Prostate gland (tissue), 2 donors: ENCODE measurements at places on chromosomes 3 and 15.

- no peak for DNase-seq
These were observed 49.2 kb downstream of the CACNA2D3 start for GRCh38 chr3:54171509-54171908.

DNA sequence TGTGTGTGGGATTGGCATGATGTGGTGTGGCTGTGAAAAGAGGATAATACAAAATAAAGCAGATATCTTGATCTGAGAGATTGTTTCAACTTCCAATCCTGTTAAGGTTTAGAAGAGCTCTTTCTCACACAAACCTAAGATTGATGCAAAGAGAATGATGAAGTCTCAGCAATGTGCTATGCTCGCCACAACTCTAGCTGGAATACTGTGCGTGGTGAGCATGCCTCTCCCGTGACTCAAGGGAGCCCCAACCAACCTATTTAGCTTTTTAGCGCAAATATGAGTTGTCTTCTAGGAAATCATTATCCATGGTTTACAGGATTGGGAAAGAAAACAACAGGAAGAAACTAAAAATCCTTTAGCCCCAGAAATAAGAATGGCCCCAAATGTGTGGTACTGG is 28.5 kb downstream of the BTLA start:
- DNase-seq: no peak

- DNase-seq: no peak
These were observed 76.2 kb downstream of the MB21D2 start for GRCh38 chr3:192841428-192841827.

DNA sequence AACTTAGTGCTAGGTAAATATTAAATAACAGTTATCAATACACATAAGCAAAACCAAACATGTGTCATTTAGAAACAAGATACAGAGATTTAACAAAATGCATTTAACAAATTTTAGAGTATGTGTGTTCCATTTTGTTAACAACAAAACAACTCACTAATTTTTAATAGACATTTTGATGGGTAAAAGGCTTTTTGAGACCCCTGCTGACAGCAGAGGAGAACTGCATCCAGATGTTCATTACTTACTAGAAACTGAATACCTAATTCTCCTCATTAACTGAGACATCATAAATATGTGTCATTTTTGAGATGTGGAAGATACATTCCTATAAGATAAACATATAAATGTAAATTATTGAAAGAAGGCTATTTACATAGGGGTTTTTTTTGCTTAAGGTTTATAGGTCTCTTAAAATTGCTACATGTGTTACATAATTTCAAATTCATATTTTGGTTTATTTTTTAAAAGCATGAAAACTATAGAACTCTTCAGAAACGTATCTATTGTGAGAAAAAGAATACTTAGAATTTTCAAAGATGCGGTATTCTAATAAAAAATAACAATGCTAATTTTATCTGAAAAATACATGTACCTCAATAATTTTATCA is 1009.8 kb downstream of the TUSC7 start:
- DNase-seq: no peak

GRCh38 chr3:197050511-197050910 is 20.9 kb upstream of the MELTF start:
- no peak for DNase-seq

DNA sequence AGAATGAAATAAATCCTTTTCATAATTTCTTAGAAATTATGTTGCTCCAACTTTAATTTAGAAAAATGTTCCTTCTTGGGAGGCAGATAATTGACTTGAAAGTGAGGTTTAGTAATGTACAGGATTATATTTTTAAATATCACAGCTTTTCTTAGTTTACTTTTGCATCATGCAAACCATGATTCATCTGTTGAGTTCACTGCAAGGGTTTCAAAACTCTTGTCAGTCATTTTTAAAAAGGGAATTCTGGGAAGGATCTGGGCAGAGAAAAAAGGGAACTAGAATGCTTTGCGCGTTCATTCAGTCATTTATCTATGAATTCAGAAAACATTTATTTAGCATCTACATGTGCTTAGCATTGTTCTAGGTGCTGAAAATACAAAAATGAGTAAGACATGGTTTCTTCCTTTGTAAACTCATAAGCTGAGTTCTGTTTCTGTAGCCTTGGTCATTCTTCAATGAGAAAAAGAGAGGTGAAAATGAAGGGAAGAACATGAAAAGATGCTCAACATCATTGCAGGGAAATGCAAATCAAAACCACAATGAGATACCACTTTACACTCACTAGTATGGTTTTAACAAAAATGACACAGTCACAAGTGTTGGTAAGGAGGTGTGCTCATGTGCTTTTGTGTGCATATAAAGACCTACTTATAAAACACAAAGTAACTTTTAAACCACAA is 209.1 kb downstream of the NR1D2 start:
- no peak for DNase-seq

- DNase-seq: no peak
These were observed 37.1 kb downstream of the ANAPC13 start for GRCh38 chr3:134448664-134449063.

DNA sequence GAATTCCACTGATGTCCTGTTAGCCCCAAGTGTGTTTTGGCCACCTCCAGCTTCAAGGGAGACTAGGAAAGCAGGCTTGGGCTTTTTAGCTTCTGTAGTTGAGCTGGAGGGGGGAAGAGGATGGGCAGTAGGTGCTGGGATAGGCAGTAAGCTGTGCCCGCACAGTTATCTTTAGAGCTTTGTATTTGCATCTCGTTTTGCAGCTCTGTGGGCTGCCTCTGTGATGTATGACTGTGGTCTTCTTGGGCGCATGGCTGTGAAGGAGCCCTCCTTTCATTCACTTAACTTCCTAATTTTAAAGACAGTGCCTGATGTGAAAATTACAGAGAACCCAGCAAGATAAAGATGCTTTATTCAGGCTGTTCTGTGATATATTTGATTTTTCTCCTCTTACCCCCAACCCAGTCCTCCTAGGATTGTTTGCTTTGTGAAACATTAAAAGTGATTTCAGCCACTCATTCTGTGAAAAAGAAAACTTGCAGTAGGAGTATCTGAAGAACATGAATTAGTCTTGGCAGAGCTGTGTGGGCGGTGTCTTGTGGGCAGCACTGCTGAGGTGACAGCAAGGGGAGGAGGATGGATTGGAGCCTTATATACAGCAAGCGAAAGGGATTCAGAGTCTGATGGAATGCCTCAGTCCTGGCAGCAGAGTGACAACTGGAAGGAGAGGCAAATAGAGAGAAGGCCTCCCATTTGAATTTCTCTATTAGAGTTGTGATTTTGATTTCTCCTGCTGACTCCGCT is 74.3 kb downstream of the LARS2 start:
- DNase-seq: no peak

- no peak for DNase-seq
These were observed 352.7 kb downstream of the TIGIT start for GRCh38 chr3:114646526-114646925.

DNA sequence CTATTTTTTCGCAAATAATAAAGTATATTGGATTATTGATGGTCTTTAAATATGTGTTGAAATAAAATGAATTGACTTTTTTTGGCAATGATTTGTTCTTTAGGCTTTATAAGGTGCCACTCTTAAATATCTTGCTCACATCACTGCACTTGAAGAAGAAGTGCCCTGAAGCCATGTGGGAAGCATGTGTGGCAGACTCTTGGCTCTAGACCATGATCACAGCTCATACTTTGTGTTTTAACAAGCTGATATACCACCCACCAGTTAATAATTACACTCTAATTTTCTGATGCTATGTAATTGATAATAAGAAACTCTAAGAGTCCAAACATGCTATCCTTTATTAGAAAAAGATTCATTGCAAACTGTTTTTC is 52.1 kb upstream of the TGFBR2 start:
- DNase-seq: no peak

- no peak for DNase-seq
These were observed 547.3 kb downstream of the MECOM start for GRCh38 chr3:169116056-169116693.

GRCh38 chr3:153840487-153840886 is 280.7 kb upstream of the ARHGEF26 start:
- no peak for DNase-seq

- no peak for DNase-seq
These were observed 21.9 kb downstream of the LTF start for GRCh38 chr3:46442576-46443530.

DNA sequence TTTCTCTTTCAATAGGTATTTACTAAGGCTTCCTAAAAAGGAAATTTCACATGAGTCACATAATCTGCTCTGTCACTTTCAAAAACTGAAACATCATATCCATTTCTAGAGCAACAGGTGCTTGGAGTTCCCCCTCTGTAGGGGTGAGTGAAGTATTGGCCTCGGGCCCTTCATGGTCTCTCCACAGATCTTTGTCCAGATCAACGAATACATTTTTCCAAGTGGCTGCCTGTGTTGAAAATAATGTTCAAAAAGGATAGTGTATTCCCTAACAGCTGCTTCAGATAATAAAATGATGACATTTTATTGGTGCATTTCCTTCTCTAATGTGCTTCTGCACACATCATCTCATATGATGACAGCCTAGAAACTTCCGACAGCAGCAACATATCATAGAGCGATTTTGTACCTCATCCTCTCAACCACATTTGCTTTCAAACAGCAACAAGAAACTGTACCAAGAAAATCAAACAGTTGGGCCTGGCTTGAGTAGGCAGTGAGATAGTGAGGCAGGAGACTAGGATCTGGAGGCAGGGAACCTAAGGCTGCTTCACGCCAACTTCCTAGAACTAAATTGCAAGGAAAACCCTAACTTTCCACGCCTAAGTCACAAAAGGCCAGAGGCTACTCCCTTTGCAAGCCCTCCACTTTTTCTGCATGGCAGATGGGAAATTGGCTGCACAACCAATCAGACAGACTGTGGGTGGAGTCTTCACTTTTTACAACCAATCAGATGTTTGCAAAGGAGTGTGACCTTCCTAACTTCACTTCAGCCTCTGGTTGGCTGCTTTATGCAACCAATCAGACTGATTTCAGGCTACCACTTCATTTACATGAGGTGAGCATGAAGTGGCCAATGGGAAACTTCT is 340.2 kb downstream of the LRRC3B start:
- DNase-seq: no peak

DNA sequence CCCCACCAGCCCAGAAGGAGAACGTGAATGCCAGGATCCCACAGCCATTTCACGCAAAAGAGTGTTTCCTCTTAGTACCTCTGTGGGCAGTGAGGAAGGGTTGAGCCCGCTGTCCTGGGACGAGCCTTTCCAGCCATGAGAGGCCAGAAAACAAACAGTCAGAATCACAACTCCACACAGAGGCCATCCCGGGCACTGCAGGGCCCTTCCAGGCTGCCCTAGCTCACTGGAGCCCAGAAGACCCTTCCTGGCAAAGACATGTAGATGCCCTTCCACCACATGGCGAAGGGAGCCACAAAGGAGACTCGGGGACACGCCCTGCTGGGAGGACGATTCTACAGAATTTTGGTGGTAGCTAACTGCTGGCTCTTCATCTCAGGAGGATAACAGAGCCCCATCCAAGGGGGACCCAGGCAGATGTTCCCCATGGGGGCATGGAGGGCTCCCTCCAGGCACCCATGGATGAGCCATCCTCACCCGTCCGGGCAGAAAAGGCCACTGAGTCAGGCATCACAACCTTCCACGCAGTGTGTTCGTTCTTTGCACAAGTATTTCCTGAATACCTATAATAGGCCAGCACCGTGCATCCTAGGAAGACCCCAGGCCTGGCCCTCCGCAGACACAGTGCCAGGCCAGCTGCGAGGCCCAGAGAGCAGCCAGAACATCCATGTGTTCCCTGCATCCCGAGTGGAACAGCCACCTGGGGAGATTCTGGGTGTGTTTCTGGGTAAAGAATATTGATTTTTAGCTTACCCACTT is 47.2 kb downstream of the SLC12A8 start:
- DNase-seq: no peak

DNA sequence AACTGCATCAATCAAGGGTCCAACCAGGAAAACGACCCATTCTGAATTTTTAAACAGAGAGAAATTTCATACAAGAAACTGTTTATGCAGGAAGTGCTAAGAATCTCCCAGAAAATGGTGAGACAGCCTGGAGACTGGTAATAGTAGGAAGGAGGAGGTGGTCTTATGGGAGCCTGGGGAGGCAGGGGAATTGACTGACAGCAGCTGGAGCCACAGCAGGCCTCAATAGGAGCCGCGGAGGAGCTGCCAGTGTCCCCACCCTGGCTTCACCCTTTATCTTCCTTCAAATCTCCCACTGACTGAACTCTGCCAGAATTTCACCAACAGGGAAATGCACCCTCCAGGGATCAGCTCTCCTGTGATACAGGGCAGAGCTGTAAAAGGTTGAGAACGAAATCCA is 7.5 kb upstream of the C3orf80 start:
- DNase-seq: no peak

DNA sequence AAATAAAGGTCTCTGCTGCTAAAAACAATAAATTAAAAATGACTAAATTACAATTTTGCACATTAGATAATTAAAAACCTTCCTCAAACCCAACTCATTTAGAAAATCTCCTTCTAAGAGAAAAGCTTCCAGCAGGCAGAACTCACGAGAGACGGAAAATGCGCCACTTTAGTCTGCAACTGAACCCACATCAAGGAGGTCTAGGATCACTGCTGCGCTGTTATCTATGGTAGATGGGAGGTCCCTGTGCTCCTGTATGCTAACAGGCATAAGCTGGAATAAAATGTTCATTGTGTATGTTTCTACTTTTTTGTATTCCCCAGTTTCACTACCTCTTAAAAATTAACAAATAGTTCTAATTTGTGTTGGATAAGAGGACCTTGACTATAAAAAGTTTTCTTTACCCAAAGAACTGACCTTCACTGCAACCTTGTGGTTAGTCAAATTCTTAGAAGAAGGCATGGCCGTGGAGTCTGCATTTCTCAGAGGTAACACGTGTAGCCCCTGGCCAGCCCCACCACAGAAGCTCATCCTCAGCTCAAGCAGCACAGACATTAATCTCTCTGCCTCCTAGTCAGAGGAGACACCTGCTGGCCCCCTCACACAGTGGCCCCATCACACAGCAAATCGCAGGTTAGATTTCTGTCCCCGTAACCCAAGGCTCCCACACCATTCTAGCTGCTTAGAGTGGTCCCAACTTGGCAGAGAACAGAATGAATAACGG is 22.3 kb downstream of the STIMATE start:
- no peak for DNase-seq

GRCh38 chr3:125477701-125478100 is 42.3 kb downstream of the SNX4 start:
- no peak for DNase-seq

DNA sequence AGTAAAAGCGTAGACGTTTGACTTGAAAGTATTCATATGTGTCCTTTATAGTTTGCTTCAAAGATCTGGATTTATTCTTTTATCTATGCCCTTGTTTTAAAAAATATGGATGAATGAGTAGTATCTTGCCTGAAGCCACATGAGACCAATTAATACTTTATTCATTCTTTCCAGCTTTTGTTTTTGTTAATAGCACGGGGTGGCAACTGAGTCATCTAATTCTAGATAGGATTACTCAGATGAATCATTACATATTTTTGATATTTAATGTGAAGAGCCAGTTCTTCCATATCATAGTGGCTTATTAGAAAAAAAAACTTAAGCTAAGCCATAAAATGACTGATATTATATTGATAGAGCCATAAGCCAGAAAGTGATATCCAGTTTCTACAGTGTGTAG is 121.9 kb downstream of the BBX start:
- no peak for DNase-seq

- no peak for DNase-seq
These were observed 72.7 kb downstream of the IL1RAP start for GRCh38 chr3:190586631-190587011.
